Central memory CD4-positive, alpha-beta T cell (primary cell): ENCODE measurements at places on chromosomes 11 and 22.

DNA sequence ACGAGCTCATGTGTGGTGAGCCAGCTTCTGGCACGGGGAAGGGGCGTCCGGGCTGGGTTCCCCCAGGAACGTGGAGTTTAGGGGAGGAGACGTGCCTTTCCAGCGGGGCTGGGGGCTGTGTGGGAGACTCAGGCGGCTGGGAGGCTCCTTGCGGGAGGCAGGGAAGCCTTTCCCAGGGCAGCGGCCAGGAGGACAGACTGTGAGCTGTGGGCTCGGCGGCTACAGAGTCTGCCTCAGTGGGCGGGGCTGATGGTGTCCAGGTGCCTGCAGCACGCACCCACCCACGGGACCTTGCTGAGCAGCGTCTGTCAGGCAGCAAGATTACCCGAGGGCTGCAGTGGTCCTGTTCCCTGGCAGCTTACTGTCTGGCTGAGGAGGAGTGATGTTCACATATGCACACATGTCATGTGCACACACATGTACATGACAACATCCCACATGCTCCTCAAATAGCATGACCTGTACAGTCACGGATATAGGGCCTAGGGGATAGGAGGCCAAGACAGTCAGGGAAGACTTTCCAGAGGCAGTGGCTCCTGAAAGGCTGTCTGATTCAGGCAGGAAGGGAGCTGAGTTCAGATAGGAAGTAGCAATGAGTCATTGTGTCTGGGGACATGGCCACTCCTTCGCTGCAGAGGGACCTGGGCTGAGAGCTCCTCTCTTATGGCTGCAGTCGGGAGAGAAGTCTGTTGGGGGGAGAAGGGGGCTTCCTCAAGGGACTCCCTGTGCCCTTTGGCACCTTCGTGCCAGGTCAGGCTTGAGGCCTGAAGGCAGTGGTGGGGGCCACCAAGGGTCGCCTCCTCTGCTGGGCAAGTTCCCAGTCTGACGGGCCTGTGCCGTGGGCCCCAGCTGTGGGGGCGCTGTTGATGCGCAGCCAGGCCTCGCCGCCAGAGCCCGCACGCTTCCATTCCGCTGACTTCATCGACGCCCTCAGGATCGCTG is 23.3 kb upstream of the PPP6R3 start:
- no peak for DNase-seq

DNA sequence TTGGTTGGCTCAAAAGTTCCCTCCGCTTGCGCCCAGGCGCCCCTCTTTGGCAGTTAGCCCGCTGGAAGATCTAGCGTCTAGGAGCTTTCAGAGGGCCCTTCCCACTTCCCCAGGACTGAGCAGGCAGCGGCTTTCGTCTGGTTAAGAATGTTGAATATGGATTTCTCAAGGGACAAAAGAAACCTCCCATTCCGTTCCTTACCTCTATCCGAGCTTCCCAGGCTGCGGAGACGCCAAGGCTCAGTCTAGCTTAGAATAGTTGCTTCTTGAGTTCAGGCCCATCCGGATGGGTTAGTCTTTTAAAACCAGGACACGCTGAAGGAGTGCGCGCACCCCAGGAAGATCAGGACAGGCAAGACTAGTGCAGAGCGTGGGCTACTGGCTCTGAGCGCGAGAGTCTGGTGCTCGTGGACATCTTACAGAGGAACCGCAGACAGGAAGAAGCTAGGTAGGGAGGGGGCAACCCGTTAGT is 1.6 kb downstream of the NELL1 start:
- no peak for DNase-seq

DNA sequence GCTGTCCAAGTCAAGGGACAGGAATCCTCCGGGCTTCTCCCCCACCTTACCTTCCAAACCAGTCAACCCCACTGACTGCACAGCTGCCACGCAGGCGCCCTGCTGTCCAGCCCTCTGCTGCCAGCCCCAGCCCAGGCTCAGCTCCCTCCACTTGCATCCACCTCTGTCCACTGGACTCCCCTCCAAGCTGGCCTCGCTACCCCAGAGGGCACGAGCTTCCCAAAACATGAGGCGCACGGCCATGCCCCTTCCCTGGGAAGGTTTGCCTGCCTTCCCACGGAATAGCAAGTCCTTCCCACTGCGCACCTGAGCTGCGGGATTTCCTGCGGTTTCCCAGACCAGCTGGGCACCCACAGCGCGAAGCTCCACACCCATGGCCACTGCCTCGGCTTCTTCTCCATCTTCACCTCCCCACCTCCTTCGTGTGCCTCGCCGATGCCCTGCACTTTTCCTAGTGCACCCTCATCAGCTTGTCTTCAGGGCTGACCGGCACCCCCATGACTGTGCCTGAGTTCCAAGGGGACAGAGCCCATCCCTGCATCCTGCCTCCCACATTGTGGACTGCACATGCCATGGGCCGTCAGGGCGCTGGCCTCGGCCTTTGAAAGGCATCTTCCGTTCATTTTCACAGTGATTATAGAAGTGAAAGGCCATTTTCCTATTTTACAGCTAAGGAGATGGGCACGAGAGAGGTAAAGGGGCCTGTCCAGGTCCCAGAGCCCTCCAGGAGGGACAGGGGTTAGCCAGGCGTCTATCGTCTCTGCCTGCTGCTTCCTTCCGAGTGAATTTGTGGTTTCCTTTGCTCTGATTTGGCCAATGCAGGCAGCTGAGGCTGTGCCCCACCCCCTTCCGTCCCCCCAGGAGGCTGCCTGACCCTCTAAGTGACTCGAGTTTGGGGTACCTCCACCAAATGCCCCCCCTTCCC is 16.4 kb downstream of the IFITM10 start:
- DNase-seq, result no peak

GRCh38 chr11:62560566-62561103 is 13.1 kb downstream of the EEF1G start:
- DNase-seq, result peak; percentile 74

DNA sequence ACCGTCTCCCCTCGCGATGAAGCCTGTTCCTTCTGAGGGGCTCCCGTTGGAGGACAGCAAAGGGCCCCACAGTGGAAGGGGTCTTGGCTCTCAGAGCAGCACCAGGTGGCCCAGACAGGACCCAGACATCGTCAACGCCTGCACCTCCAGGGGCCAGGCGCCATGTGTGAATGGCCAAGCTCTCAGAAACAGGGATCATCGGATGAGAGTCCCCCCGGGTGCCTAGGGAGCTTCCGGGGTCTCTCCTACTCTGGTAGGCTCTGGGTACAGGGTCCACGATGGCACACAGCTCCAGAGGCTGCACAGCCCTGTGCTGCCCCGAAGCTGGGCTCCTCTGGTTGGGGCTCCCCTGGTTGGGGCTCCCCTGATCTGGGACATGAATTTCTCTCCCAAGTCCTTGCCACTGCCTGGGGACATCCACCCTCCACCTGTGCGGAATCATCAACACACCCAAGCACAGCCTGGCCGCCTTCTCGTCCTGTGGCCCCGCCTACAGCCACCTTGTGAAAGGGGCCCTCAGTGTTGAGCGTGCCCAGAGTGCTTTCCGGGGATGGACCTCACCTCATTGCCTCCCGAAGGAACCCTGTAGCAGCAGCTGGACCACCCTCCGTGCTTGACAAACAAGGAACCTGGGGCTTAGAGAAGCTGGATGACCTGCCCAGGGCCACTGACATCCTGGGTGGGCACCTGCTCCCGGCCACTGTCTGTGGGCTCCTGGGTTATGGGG is 929.0 kb downstream of the BRD1 start:
- no peak for DNase-seq

DNA sequence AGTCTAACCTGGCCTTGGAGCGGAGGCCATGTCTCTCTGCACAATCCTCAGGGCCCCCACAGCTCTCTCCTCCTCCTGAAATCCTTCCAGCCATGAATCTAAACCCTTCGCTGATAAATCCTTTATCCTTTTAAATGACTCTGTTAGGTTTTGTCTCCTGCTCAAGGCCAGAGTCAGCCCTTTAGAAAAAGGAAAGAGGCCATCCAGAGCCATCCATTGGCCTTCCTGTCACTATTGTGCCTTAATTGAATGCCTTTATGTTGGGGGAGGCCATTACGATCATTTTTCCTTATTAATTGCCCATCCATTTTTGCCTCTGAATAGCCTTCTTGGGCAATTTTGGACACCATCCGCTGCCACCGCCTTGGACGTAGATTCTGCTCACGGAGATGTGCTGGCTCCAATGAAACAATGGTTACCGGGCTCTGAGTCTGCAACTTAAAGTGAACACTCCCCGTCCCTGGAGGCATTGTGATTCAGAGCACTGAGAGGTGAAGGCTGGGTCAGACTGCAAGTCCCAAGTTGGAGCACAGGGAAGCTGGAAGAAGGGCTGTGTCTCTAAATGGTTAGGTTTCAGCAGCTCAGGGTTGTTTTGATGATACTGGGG is 213.0 kb upstream of the E2F8 start:
- no peak for DNase-seq

DNA sequence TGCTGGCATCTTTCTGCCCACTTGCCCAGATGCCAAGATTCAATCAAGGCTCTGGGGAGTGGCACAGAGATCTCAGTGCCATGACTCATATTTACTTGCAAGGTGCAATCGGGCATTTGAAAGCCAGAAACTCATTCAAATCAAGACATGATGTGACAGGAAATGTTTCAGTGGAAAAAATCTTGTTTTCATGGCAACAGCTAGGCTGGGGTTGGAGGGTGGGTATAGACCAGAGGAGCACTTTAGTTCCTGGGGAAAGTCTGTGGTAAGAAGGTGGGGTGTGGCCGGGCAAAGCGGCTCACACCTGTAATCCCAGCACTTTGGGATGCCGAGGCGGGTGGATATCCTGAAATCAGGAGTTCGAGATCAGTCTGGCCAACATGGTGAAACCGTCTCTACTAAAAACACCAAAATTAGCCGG is 1.2 kb downstream of the MAJIN start:
- DNase-seq, result no peak

- DNase-seq, result no peak
Measured at GRCh38 chr11:94853836-94854235, 85.7 kb downstream of the AMOTL1 start.

- DNase-seq, result peak; percentile 31
Measured at GRCh38 chr22:26367402-26368245, 61.4 kb upstream of the ASPHD2 start.

DNA sequence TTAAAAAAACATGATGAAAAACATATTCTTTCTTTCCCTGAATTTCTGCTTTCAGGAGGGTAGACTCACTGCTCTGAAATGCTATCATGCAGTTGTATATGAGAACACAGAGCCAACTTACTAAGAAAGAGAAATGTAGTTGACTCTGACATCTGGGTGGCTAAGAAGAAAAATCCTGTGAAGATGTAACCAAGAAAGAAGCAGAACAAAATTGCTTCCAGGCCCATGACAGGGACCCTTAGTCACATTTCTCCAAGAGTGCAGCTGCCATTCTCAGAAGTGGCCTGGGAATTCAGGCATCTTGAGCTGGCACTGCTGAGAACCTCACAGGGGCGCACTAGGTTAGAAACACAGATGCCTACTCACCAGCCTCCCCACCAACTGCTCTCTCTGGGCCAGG is 73.6 kb downstream of the RPL27A start:
- DNase-seq, result no peak

DNA sequence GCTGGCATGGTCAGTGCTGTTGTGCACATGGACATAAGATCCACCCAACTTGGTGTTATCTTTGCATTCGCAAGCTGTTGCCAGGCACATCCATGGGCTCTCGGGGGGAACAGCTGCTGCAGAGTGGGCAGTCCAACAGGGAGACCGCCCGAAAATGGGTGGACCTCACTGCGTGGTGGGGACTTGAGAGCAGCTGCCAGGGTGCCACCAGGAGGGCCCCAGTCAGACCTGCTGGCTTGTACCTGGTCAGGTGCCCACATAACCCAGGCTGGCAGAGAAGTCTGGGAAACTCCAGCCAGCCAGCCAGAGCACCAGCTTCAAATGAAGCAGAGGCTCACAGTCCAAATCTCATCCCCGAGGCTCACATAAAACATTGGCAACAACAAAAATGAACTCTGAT is 120.2 kb downstream of the BCR start:
- DNase-seq, result no peak
